ENCODE measurements at places on chromosomes 3 and 15.

- DNase-seq, result no peak
Observed at GRCh38 chr3:196412704-196413103, 19.5 kb downstream of the UBXN7 start.

DNA sequence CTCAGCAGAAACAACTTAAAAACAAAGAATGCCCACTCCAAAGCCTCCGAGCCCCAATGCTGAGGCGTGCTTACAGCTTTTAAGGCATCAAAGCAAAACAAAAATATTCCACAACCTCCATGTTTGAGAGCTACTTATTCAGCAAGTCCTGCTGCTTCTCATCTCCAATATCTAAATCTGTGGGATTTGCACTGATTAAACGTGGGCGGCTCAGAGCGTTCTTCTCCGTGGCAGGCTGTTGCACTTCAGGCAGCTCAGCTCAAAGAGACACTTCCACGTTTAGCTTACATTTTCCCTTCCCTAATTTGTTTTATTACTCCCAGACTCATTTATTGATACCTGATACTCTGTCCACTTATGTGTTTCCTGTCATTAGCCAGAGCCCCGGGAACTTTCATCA lies 282.6 kb upstream of the MCTP2 start:
- DNase-seq, result no peak

DNA sequence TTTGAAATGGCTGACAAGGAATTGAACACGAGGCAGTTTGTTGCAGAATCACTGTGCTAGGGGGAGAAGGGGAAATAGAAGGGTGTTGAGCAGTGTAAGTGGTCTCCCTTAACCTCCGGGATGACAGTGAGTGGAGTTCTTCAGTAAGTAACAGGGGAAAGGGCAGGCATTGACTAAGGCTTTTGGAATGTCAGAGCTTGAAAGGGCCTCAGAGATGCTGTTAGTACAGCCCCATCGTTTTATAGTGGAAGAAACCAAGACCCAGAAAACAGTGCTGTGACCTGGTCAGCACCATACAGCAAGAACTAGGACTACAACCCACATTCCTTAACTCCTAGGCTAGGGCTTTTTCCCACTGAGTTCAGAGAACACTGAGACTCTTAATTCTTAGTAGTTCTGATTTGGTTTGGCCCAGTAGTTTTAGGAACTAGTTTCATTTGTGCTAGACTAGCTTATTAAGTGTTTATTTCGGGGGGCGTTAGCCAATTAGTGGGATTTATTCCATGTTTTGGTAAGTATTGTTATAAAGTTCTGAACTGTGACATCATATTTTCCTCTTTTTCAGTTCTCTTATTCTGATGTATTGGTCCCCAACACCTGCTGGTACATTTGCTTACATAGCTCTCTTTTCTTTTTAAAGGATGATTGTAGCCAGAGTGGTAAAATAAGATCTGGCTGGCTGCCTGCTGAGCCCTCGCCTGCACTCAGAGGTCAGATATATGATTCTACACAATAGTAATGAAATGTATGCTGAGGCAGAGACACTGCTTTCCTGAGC lies 34.2 kb downstream of the RAB11A start:
- no peak for DNase-seq

- no peak for DNase-seq
Observed at GRCh38 chr15:34802803-34803750, 7.7 kb upstream of the ACTC1 start.

- DNase-seq, result no peak
Observed at GRCh38 chr3:41933154-41933676, 28.7 kb downstream of the ULK4 start.

DNA sequence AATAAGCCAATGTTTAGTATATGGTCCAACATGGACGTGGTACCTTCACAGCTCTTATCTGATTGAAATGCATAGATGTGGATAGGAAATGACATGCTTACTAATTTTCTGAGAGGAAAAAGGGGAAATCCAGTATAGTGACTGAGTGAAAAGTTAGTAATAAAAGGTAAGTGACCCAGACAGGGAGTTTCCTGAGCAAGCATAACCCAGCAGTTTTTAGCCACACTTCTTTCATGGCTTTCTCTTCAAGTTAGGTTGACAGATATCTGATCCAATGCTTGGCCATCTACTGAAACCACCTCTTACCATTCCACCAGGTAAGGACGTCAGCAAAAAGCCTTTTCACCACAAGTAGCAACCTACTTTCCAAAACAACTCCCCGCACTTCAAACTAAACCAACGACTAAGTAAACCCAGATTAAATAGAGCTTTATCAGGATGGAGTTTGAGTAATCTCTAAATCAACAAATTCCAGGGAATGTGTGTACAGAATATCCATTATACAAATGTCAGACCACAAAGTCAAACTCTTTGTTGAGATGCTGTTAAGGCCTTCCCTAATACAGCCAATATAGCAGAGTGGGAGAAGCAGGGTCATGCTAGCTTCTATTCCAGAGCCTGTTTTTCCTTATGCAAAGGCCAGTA lies 329.7 kb downstream of the RORA start:
- no peak for DNase-seq

DNA sequence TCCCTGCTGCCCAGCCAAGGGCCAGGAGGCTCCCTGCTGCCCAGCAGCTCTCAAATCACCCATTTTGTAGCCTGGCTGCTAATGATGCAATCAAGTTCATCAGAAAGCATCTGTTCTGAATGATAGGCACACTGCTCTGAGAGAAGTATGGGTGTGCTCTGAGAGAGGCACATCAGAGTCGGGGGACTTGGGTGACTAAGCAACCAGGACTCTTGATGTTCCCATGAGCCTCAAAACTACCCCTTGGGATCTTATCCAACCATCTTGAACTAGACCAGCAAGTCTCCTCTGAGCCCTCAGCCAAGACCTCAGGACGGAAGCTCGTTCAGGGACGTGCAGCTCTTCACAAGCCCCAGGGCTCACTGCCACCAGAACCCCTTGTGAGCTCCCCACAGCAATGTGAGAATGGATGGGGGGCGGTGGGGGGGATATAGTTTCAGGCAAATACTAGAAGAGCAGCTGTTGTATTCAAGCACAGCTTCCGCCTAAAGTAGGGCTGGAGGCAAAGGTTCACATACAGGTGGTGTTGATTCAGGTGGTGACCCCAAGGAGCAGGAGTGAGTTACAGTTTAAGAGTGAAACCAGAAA lies 52.2 kb upstream of the HES1 start:
- no peak for DNase-seq

DNA sequence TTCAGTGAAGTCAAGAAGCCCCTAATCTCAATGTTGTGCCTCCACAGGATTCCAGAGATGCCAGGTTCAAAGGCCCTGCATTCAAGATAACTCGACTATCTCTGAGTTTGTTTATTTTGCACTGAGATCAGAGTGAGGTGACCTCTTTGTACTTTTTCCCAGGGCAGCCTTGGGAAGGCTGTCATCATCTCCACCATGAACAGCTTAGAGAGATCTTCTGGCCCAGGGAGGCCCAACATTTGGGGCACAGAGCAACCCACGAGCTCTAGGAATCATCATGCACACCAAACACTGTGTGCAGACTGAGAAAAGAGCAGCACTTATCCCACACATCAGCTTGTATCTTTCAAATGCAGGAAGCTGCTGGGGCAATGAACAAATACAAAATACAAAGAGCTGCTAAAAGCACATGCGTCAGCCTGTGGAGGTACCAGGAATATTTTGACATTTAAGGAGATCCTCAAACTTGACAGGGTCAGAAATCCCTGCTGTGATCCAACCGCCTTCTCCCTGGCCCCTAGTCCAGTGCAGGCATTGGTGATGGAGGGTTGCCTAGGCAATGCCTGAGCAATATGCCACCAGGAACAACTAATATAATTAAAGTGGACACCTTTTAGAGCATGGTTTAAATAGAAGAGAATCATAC lies 33.6 kb downstream of the TRIM42 start:
- DNase-seq, result no peak

- DNase-seq, result no peak
Observed at GRCh38 chr3:163364717-163365116, 1713.6 kb downstream of the SI start.

- DNase-seq, result no peak
Observed at GRCh38 chr15:39781967-39782302, 706 bp downstream of the FSIP1 start.

GRCh38 chr3:129937717-129938116 lies 36.8 kb upstream of the TRH start:
- DNase-seq, result no peak

DNA sequence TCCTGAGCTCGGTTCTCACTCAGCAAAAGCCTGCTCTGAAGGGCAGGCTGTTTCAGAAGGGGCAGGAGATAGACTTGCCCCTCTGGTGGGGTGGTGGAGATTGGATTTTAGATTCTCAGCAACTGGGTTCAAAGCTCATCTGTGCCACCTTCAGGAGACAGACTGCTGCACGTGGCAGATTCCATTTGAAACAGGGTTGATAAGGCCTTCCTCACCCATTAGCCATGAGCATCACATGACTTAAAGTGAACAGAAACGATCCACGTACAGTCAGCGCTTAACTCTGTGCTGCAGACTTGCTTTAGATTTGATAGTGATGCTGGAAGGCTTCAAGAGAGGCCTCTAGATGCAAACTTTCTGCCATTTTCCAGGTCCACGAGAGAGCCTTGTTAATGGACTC lies 35.0 kb upstream of the MGLL start:
- DNase-seq, result no peak

DNA sequence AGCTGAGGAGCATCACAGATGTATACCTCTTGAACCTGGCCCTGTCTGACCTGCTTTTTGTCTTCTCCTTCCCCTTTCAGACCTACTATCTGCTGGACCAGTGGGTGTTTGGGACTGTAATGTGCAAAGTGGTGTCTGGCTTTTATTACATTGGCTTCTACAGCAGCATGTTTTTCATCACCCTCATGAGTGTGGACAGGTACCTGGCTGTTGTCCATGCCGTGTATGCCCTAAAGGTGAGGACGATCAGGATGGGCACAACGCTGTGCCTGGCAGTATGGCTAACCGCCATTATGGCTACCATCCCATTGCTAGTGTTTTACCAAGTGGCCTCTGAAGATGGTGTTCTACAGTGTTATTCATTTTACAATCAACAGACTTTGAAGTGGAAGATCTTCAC lies 3.0 kb downstream of the CCR8 start:
- DNase-seq, result no peak

GRCh38 chr3:46565077-46565476 lies 1.0 kb downstream of the LRRC2 start:
- DNase-seq, result no peak

GRCh38 chr15:50150349-50150748 lies 31.3 kb upstream of the ATP8B4 start:
- no peak for DNase-seq

- DNase-seq, result no peak
Observed at GRCh38 chr15:38374029-38374428, 79.9 kb upstream of the FAM98B start.

GRCh38 chr15:68583936-68584755 lies 5.4 kb downstream of the CORO2B start:
- no peak for DNase-seq

DNA sequence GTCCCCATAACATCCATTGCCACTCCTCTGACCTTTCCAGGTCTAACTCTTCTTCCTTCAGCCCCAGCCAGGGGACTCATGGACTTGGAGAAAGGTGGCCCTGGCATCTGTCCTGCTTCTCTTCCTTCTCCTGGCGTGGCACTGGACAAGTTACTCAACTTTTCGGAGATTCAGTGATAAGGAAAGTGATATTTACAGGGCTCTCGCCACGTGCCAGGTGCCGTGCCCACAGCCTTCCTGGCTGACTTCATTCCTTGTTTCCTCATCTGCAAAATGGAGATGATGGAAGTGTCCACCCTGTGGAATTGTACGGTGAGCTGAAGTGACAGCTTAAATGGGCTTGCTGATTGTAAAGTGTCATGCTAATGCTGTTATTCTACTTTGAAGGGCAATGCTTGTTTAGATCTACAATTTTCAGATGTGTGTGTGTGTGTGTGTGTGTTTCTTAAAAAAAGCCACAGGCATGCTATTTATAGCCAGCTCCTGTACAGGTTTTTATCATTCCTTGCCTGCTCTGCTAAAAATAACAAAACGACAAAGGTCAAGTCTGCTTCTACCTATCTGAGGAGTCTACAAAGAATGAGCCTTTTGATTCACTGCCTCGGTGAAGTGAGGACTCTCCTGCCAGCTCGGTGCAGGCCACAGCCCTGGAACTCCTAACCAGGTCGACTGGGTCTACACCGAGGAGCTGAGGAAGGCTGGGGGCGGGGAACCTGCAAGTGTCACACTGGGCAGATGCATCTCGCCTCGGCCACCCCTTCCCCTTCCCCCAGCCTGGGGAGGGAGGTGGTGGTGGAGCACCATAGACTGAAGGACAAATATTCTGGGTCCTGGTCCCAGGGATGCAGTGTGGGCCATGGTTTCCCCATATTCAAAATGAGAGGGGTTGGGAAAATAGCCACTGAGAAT lies 11.4 kb upstream of the ATP2B2 start:
- no peak for DNase-seq

DNA sequence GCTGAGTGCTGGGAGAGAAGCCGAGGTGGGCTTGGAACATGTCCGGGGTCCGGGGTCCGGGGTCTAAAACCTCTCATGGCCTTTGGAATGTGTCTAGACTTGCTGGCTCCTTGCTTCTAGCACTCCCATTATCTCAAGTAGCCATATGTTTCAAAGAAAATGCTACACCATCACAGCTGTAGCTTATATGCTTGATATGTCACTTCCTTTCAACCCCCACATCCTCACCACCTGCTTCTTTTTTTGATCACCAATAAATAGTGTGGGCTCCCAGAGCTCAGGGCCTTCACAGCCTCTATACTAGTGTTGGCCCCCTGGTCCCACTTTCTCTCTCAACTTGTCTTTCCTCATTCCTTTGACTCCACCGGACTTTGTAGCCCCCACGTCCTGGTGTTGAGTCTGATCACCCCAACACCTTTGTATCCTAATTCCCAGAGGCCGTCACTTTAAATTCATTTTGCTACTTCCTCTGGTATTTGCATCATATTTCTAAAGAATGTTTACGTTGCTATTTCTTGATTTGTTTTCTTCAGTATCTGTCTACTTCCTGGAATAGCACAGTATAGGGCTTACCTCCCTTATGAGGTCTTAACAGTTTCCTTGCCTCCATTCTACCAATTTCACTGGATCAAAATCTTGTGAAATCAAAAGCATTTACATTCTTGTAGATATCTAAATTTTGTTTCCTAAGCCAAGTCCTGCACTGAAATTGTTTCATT lies 71.9 kb upstream of the CHRNB4 start:
- DNase-seq, result no peak

DNA sequence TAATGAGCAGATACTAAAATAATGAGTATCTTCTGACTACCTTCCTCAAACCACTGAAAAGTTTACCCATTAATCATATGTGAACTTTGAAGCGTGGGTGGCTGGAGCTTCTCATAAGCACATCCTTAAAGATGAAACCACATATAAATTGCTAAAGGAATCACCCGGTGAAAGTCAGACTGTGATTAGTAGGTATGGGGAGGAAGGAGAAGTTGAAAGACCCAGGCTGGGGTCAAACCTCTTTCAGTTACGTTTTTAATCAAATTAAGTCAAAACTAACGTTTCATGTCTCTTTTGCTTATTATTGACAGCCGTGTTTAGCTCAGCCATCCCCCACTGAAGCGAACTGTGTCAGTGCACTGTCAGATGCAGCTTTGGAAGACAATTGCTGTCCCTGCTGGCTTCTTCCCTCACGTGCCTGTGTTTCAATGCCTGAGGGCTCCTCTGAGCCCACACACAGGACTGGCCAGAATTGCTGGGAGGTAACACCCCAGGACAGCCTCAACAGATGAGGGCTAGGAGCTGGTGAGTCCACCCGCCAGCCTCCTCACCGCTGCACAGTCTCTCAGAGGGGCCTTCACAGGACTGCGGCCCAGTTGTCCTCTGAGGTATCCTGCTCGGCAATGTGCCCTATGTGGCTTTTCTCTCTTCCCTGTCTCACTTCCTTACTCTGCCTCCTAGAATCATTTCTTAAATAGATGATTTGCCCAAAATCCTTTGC lies 29.3 kb upstream of the SH3BP5 start:
- DNase-seq, result no peak

- DNase-seq, result no peak
Observed at GRCh38 chr15:59185725-59186124, 20.9 kb upstream of the LDHAL6B start.

All from NCI-H1048 (cell line).